Ecto neural progenitor cell (in vitro differentiated cells): ENCODE measurements at places on chromosomes 6 and 20.

DNA sequence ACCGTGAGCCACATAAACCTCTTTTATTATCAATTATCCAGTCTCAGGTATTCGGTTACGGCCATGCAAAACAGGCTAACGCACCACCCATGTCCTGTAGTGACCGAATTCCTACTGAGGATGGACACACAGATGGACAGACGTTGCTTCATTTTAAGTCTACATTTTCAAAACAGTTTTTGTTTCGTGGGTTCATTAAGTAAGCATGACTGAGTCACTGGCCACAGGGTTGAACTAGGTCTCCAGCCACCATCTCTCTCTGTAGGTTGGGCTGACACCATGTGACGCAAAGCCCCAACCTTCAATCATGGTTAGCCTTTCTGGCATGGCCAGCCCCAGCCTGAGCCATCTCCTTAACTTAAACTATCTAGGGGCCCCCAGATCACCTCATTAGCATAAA, 110.0 kb upstream of the SLC22A23 start:
- DNase-seq = no peak

DNA sequence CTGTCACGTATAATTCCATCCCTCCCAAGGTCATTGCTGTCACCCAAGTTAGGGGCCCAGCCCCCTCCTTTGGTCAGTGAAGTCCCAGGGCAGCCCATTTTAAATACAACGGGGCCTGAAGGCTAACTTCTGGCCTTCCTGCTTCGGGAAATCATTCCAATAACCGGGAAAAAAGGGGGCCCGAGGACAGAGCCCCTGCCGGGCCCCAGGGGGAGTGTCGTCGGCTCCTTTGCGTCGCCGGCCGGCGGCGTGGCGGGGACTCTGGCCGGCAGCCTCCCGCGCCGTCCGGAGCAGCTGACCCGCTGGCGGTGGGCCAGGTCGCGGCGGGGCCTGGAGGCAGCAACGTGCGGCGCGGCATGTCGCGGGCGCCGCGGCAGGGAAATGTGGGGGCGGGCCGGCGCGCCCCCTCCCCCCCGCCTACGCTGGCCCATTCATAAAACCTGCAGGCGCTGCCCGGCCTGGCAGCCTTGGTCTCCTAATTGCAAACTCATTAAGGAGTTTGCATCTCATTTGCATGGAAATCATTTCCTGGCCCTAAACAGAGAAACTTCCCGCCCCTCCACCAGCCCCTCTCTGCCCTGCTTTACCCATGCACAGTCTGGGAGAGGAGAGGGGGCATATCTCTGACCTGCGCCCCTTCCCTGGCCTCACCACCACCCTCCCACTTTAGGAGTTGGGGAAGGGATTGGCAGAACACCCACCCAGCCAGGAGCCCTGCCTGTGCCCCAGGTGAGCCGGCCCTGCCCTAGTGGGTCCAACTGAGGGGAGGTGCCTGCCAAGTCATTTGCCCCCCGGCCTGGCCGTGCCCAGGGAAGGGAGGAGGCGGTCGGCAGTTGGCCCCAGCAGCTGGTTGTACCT, 50.7 kb downstream of the MRPL14 start:
- DNase-seq = peak; percentile 60

DNA sequence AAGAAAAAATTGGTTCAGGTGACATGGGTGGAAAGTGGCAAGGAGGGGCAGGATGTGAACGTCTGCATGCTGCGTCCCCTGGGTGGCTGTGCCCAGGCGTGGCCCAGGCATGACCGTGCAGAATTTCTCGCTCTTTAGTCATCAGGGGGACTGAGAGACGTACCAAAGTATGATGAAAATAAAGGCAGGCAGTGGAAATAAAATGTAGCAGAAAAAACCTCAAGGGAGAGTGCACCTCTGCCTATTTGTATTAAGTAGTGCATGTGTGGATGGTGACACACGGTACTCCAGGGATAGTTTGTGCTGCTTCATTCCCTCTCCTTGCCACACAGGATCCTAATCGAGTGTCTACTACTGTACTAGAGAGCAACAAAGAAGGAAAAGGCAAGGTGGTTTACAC, 81.1 kb downstream of the ATP9A start:
- DNase-seq = no peak

DNA sequence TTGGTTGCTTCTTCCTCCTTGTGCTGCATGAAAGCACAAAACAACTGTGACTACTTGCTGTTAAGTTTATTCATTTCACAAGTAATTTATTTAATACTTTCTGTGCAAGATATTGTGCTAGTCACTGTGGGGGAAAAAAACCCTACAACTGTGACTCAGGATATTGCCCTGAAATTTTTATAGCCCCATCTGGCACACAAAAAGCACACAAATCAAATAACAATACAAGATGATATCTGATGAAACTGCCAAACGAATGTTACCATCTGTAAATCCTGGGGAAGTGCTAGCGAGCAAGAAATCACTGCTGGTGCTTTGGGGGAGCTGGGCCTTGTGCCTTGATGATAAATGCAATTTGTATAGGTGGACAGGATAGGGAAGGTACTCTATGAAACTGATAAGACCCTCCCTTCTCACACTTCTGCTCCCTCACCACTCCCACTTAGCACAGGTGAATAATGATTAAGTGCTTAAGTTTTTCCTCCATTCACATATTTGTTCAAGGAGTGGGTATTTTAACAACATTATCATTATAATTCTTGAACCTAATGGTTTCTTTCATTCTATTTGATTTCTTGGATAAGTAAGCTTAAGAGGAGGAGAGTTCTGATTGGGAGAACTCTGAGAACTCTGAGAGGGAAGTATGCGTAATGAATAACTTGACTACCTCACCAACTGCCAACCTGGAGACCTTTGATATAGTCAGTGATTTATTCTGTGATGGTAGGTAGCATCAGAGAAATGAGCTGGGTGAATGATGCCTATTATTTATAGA, 115.3 kb downstream of the RTN4IP1 start:
- no peak for DNase-seq

GRCh38 chr6:118514689-118515088, 33.4 kb upstream of the PLN start:
- no peak for DNase-seq

GRCh38 chr6:143270026-143270425, 180.5 kb downstream of the ADAT2 start:
- no peak for DNase-seq

DNA sequence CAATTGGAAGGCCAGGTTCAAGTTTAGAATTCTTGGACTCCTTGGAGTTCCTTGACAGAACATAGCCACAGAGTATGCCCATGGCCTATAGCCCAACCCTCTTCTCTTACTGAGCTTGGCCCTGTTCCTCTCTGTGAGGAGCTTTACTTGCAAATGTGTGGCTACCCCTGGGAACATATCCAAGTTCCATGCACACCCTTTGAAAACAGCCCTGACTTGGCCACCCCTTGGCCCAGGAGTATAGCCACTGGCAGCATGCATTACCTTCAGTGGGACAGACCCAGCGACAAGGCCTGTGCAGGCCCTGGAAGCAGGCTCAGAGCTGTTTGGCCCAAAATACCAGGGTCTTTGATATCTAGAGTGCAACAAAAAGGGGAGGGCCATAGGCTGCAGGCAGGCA, 19.5 kb upstream of the MAS1 start:
- no peak for DNase-seq
